Left lung (tissue), 14 donors: ENCODE measurements at places on chromosomes 3 and 15. TPM values are rescaled to one million over a fixed set of nuclear protein-coding genes. Genes with fewer than 3 reads are reported as not detected.

DNA sequence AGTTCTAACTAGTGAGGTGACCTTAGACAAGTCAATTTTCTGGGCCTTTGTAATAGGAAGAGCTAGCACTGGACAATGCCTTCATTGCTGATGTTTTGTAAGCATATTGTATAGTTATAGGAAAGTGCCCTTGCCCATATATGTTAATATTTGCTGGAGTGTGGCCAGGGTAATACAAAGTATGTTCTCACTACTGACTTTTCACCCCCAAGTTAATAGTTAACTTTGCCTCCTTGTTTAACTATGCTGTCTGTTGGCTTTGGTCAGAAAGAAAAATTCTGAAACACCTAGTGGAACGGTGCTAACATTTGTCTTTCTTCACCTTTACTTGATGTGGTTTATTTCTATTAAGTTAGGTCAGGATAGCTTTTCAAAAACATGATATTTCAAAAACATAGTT lies 287.4 kb upstream of the CTNNB1 start:
- no peak for DNase-seq

GRCh38 chr3:27568393-27568792 lies 84.2 kb upstream of the SLC4A7 start:
- no peak for DNase-seq

DNA sequence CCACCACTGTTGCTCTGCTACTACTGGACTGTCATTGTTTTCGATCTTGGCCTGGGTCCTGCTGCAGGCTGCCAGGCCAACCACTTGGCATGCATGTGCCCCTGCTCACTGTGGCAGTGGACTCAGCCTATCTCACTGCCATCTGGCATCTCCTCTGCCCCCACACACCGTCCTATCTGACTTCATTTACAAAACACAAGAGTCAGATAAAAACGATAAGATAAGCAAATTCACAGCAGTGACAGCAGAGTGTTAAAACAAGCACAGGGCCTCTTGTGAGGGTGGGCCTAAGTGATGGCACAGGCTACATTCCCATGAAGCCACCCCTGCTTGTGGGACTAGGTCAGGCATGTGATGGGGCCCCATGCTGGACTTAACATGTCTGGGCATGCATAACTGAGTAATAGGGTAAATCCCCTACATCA lies 68.1 kb downstream of the CRYGS start:
- DNase-seq = no peak

DNA sequence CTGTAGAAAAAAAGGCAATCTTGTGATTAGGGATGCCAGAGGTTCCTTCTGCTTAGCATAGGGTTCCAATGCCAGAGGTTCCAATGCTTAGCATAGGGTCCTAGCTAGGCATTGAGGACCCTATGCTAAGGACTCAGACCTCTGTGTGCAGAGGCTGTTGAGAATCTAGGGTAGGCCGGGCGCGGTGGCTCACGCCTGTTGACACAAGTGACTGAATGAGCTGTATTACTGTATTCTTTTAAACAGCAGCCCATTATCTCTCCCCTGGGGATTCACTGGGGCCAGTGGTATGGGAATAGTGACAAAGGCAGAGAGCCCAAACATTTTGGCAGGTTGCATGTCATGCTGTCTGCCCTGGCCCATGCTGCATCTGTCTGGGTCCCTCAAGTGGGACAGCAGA lies 16.2 kb downstream of the PAK6 start:
- no peak for DNase-seq

GRCh38 chr3:66393333-66394005 lies 107.4 kb downstream of the LRIG1 start:
- DNase-seq = no peak

DNA sequence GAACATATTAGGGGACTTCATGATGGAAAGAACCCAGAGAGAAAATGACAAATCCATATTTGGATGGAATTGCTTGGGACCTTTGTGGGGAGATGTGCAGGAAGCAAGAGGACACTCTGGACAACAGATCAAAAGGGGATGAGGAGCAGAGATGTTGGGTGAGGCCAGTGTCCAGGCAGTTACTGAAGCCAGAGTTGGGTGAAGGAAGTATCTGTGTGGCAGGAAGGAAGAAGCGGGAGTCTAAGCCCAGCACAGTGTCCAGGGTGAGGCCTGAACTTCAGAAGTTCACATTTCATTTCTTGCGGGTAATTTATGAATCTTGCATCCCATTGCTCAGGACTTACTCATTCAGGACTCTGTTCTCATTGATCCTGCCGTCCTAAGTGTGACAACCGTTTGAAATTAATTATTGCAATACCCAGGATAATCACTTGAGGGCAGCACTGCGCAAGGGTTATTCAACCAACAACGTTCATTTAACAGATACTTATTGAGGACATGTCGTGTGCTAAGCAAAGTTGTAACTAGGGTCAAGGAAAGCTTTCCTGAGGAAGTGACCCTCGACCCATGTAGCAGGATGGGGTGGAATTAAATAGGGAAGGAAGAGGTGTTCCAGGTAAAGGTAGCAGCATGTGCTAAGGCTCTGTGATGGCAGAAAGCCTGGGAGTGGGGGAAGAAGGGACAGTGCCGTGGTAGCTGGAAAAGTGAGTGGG lies 61.3 kb upstream of the CMTM8 start:
- no peak for DNase-seq

DNA sequence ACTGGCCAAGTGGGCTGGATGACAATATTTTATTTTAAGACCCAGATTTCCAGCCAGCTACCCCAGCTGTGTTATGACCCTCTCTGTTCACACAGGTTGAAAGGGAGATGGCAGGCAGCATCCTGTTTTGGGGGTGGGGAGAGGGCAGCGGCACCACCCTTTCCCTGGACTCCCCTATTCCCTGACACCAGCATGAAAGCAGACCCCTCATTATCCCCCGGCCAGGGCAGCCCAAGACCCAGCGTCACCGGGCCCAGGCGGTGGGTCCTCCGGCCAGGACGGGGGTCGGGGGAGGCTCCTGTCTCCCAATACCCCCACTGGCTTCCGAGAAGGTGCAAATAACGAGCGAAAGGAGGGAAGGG lies 127.6 kb upstream of the MEF2A start:
- no peak for DNase-seq

DNA sequence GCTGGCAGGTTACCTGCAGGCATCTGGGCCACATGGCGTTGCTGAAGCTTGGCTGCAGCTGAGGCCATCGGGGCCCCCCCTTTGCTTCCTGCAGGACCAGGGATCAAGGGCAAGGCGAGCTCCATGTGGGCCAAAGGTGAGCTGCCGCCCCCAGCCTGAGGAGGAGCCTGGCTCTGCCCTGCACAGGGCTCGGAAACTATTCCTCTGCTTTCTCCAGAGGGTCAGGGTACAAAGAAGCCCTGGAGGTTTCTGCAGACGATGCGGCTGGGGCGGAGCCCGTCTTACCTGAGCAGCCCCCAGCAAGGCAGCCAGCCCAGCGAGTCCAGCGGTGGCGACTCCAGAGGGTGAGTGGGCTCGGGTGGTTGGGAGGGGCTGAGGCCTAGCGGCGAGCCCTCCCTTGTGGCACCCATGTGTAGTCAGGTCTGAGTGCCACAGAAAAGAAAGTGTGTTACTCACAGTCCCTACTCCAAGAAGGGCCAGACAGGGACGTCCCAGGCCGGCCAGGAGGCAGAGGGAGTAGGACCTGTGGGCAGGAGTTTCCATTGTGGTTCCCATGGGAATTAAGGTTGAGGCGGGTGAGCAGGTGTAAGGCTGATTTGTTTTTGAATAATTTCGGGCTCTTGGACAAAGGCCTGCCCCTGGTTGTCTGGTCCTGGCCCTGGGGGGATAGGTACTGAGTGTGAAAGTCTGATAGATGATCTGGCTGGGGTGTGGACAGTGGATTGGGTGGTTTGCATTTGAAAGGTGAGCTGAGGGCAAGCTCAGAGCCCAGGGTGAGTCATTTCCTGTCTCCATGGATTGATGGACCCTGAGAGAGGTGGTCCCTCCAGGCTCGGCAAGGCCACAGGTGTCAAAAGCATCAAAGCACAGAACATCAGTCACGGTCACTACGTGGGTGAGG lies 25.4 kb downstream of the CFAP100 start:
- no peak for DNase-seq

The PLCB2 gene
- 30.8 TPM for total RNA-seq

The DLL4 gene
- 10.4 TPM for total RNA-seq

The WDR93 gene
- total RNA-seq = 0.20 TPM

The DPPA2 gene
- total RNA-seq = not detected

The CLEC3B gene
- 102 TPM for total RNA-seq
